Iris pigment epithelial cell (primary cell): ENCODE measurements at places on chromosomes 3 and 15.

GRCh38 chr3:106577241-106577640 lies 708.4 kb upstream of the CBLB start:
- DNase-seq, result no peak

GRCh38 chr3:59810606-59811005 lies 760.8 kb upstream of the CFAP20DC start:
- no peak for DNase-seq

DNA sequence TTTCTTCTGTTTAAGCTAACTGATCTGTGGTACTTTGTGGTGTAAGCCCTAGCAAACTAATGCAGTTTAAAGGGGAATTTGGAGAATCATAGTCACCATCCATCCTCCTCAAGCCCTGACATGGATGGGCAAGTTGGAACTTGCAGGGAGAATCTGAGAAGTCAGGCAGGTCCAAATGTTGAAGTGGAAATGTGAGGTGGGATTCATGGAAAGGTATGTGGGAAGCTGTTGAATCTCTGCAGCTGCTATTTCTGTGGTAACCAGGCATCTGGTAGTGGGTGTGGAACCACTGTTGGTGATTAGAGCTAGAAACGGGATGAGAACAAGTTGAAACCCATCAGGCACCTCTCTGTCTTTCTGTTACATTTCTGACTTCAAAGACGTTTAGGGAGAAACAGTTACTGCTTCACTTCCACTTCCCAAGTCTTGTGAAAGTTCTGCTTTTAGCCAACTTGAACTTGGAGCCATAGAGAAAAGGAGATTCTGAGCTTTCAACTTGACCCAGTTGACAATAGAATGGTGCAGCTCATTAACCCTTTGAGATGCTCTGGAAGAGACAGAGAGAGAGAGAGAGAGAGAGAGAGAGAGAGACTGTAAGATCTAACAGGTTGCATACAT lies 38.1 kb upstream of the NMNAT3 start:
- DNase-seq, result no peak

- no peak for DNase-seq
Measured at GRCh38 chr3:113124256-113124830, 87.0 kb upstream of the BOC start.

DNA sequence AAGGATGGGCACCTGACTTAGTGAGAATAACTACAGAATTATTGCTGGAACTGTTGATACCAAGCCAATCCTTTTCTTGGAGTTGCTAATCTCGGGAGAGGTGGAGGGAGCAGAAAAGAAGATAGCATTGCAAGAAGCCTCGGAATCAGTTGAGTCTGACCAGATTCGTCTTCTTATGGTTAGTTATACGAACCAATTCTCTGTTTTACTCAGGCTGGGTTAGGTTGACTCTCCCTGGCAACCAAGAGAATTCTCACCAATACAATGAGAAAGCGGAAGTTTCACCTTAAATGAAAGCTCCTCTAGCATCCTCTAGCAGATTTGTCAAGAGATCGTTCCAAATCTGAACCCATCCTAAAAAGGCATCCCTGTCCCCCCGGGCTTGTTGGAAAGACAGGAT lies 43.5 kb upstream of the UBE2E1 start:
- no peak for DNase-seq

- DNase-seq, result no peak
Measured at GRCh38 chr15:89751748-89752147, 699 bp upstream of the MESP1 start.

- DNase-seq, result peak; percentile 18
Measured at GRCh38 chr15:48119277-48119676, 1.5 kb upstream of the SLC24A5 start.

GRCh38 chr15:91946581-91947292 lies 93.2 kb downstream of the SLCO3A1 start:
- no peak for DNase-seq

DNA sequence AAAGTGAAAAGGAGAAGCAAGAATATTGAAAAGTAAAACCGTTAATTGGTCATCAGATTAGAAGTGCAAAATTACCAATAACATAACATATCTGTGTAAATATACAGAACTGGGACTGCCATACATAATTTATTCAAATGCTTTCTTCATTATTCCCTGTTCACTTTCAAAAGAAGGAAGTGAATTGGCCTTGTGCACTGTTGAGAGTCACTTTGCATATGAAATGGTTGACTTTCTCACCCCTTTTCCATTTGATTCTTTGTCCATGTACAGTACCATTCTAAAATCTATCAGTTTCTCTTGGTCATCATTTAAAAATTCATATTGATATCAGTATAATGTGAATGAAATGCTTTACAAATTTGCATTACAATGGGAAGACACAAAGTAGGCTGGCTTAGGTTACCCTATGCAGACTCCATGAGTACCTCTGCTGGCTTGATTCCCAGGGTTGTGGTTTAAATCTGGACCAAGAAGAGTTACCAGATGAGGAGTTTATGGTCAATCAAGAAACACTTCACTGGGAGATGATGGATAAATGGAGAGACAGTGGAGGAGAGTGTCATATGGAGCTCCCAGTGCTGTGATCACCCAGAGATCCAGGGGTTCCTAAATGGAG lies 210.9 kb upstream of the TOPAZ1 start:
- no peak for DNase-seq

- DNase-seq, result peak; percentile 97
Measured at GRCh38 chr15:63188926-63189871, at the start of gene RAB8B. RAB8B (plus strand) TSS chr15:63189606; CDS start chr15:63189625, 19 bp downstream.

- no peak for DNase-seq
Measured at GRCh38 chr3:59979542-59979941, 929.7 kb upstream of the CFAP20DC start.

DNA sequence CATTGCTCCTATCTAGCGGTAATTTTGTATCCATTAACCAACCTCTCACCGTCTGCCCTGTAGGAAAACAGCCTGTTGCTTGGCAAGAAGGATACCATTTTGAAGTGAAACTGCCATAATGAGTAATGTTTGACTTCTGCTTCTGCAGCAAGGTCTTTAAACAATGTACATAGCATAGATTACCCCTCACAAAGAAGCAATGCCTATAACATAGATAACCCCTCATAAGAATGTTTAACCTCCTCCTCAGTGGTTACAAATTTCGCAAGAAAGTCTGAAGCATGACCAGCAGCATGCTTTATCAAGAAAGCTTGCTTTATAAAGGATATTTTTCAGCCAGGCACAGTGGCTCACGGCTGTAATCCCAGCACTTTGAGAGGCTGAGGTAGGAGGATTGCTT lies 61.2 kb upstream of the MFGE8 start:
- DNase-seq, result peak; percentile 49

DNA sequence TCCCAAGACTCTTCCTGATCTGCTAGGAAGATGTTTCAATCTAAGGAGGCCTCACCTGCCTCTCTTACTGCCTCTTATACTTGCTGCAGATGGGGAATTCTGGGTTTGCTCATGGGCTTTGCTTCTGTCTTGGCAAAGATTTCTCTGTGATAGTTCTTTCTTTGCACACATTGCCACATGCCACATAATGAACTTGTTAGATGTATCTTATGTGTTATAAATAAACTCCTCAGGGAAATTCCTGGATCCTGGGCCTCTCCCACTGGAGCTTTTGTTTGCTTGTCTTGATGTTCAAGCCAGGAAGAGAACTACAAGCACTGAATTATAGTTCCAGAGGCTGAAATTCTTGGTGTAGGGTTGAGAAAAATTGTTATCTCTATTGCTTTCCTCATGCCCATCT lies 12.2 kb downstream of the RTP1 start:
- no peak for DNase-seq

GRCh38 chr15:68204776-68205557 lies at the start of gene CALML4:
CALML4 (minus strand) TSS chr15:68205332; CDS start chr15:68205247, 85 bp downstream.
- peak; percentile 21 for DNase-seq

DNA sequence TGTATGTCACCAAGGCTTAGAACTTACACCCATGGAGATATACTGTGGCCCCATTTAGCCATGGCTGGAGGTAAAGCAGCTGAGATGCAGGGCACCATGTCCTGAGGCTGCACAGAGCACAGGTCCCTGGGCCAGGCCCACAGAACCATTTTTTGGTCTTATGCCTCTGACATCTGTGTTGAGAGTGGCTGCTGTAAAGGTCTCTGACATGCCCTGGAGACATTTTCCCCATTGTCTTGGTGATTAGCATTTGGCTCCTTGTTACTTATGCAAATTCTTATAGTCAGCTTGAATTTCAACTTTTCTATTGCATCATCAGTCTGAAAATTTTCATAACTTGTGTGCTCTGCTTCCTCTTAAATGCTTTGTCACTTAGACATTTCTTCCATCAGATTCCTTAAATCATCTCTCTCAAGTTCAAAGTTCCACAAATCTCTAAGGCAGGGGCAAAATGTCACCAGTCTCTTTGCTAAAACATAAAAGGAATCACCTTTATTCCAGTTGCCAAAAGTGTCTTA lies 701.3 kb downstream of the EPHA3 start:
- no peak for DNase-seq

GRCh38 chr15:88031461-88031860 lies 225.1 kb downstream of the NTRK3 start:
- DNase-seq, result no peak

GRCh38 chr3:50950591-50950990 lies 275.9 kb downstream of the DOCK3 start:
- DNase-seq, result no peak

DNA sequence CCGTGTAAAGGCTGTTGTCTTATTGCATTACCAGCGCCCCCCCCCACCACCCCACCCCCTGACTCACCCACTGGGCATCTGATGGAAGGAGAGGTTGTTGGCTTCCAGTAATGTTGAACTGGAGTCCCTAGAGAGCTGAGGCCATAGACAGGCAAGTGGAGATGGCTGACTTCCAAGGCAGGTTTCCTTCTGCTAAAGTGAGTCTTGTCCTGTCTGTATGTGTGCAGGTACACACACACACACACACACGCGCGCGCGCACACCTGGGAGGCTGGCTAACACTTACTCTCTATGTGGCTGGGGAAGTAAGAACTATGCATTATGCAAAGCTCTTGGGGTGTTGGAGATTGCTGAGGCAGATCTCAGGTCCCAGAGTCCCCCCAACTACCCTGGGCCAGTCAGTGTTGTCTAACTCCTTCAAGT lies 1.6 kb upstream of the KY start:
- DNase-seq, result no peak

DNA sequence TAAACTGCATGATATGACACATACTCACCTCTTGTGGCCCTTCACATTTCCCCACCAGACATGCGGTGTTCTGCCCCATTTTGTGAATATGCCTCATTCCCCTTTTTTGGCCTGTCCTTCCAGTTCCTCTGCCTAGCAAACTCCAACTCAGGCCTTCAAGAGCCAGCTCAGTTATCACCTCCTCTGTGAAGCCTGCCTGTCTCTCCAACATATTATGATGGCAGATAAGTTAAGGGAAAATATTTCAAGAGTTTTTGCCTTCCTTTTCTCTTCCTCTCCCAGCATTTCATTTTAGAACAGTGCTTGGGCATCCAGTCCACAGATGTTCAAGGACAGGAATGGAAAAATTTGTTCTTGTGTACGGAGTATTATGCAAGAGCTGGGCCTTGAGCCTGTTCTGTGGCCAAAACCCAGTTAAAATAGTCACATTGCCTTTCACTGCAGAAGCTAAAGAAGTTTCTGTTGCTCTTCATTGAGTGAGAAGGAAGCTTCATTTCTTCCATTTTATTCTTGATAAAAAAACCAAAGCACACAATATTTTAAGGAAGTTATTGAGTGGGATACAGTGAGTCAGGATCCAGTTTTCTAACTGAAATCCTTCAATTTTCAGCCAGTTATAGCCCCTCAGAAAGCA lies 192.0 kb downstream of the GHSR start:
- DNase-seq, result peak; percentile 89

DNA sequence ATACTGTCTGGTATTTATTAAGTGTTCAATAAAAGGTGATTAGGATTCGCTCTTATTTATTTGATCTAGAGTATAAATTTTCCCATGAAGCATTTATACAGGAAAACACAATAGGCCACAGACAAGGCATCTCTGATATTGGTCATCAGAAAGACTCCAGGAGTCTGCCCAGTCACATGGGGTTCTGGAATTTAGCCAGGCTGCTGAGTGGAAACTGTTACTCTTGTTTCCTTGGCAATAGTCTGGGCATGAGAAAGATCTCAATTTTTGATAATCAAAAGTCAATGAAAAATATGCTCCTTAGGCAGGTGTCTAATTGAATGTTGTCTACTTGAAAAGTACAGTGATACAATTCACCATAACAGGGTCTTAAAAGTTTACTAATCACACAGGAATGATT lies 161.2 kb downstream of the FRMD5 start:
- DNase-seq, result peak; percentile 66

- DNase-seq, result peak; percentile 8
Measured at GRCh38 chr15:95760508-95760907, 570.0 kb upstream of the NR2F2 start.

GRCh38 chr15:68410466-68411342 lies 21.3 kb downstream of the ITGA11 start:
- DNase-seq, result no peak

GRCh38 chr3:96619475-96619874 lies 194.9 kb upstream of the EPHA6 start:
- no peak for DNase-seq

- no peak for DNase-seq
Measured at GRCh38 chr3:135103917-135104316, 308.9 kb downstream of the EPHB1 start.

DNA sequence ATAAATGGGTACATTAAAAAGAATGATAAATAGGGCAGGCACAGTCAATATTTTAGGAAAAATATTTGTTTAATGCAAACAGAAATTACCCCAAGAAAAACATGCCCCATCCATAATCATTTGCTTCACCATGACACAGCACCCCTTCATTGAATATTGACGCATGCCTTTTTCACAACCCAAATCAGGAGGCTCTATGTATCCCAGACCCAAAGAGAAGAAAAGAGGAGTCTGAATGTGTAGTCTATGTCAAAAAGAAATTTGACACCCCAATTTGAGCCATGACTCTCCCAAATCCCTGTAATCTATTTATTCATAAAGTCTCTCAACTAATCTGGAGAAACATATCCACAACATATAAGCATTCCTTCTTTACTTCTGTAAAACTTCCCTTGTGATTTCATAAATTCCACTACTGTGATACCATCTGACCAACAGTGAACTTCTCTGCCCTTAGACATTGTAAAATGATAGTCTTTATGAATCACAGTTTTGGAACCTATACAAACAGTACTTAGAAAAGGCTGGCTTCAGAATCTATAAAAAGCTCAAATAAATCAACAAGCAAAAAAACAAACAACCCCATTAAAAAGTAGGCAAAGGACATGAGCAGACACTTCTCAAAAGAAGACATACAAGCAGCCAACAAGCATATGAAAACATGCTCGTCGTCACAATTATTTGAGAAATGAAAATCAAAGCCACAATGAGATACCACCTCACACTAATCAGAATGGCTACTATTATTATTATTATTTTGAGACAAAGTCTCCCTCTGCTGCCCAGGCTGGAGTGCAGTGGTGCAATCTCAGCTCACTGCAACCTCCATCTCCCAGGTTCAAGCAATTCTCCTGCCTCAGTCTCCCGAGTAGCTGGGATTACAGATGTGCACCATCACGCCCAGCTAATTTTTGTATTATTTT lies 53.4 kb upstream of the XRN1 start:
- peak; percentile 94 for DNase-seq

- DNase-seq, result no peak
Measured at GRCh38 chr3:12436514-12437220, 47.6 kb upstream of the TSEN2 start.
